ENCODE measurements at places on chromosomes 1 and 21.

GRCh38 chr1:204414016-204414415 is 2.4 kb upstream of the PPP1R15B start:
- no peak for DNase-seq

GRCh38 chr1:157773493-157774350 is 3.2 kb downstream of the FCRL2 start:
- no peak for DNase-seq

GRCh38 chr1:246333855-246334254 is 173.2 kb downstream of the SMYD3 start:
- DNase-seq = no peak

DNA sequence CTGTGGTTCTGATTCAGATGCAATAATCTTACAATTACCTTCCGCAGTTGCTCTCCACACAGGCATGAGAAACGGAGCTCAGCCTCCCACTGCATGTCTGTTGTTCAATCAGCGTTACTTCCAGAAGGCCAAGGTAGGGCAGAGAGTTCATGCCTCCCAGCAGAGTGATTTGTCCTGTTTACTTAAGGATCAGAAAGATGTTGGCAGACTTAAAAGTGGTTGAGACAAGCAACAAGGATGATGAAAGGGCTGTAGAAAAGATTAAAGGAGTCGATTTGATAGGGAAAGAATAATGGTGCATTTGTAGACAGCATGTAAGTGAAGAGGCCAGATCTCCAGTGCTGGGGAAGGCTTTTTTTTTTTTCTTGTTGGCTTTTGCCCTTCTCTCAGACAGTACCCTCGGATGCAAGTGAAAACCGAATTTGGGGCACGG is 26.6 kb downstream of the ARMH1 start:
- no peak for DNase-seq
